ENCODE measurements at places on chromosomes 11 and 22.

- no peak for DNase-seq
Measured at GRCh38 chr11:114081641-114082414, 22.3 kb downstream of the ZBTB16 start.

DNA sequence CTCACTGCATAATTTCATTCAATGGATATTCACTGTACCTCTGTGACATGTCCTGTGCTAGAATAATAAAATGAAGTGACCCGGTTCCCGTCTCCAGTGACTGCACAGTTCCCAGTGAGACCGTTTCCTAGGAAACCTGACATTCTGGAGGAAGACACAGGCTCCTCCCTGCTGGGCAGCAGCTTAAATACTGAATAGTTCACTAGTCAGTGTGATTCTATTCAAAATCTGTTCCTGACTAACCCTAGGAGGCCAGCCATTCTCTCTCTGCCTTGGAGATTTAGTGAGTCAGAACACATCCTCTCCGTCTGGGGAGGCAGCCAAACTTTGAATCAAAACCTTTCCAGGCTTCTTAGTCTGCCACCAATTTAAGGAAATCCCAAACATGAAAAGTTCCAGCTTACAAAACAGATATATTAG, 11.3 kb downstream of the TRIM66 start:
- DNase-seq, result no peak

DNA sequence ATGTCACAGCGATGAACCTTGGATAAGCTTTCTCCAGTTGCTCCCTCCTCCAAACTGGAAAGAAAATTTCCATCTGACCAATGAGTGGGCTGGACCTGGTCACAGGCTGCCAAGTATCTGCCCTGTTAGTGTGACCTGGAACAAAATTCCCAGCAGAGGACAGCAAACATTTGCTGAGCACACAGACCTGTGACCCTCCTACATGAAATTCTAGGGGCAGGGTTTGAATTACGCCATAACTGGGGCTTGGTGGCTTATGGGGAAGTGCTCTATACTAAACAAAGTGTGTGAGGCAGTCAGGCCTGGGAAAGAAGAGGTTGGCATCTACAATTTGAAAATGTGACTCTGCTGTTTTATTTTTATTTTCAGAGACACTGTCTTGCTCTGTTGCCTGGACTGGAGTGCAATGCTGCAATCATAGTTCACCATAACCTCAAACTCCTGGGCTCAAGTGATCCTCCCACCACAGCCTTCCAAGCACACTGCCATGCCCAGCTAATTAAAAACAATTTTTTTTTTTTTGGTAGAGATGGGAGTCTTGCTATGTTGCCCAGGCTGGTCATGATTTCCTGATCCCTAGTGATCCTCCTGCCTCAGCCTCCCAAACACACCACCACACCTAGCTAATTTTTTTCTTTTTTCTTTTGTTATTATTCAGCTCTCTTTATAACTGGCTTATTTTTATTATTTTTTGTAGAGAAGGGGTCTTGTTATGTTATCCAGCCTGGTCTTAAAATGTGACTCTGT, 13.6 kb upstream of the XBP1 start:
- DNase-seq, result no peak

GRCh38 chr11:117849781-117850414, 25.4 kb upstream of the FXYD2 start:
- DNase-seq, result no peak

GRCh38 chr11:60530454-60531100, 15.4 kb downstream of the MS4A13 start:
- DNase-seq, result no peak

- no peak for DNase-seq
Measured at GRCh38 chr11:8870411-8871170, 40.4 kb upstream of the AKIP1 start.

- no peak for DNase-seq
Measured at GRCh38 chr11:134583397-134583990, 171.5 kb upstream of the B3GAT1 start.

- no peak for DNase-seq
Measured at GRCh38 chr22:38111925-38112355, 1.5 kb upstream of the BAIAP2L2 start.

DNA sequence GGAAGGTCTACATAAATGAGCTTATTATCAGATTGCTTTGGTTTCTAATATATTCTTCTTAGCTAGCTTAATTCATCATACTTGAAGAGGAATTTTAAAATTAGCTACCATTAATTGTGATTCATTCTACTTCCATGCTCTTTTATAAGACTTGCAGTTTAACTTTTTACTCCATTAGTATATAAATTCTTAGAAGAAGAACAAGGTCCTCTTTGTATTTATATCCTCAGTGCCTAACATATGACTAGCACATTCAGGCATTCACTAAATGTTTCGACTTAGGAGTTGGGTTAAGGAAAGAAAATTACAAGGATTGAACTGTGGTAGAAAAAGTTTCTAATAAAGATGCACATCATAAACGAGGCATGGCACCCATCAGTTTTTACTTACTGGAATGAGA, 1135.5 kb downstream of the JRKL start:
- no peak for DNase-seq

- DNase-seq, result no peak
Measured at GRCh38 chr22:22721681-22722354, 77.4 kb downstream of the GGTLC2 start.

Data from activated T-helper 1 cell treated with Interleukin-2 at 50 U/mL for 16 hours (primary cell).